ENCODE measurements at places on chromosomes 5 and 9.

GRCh38 chr5:37685816-37686215 lies 154.0 kb downstream of the GDNF start:
- no peak for DNase-seq

DNA sequence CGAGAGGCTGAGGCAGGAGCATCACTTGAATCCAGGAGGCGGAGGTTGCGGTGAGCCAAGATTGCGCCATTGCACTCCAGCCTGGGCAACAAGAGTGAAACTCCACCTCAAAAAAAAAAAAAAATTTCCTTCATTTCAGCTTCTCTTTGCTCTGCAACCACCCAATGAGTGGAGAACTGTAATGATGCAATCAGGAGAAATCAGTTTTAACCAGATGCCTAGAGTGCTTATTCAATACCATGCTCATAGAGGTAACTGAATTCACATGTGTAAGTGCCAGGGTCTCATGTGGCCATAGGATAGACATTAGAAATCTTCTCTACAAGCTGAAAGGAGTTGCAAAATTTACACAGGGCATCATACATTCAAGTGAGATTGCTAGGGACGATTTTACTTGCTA lies 70.6 kb downstream of the HMHB1 start:
- DNase-seq = no peak

GRCh38 chr9:126842977-126843799 lies 17.3 kb upstream of the ZBTB34 start:
- DNase-seq = peak; percentile 32

- no peak for DNase-seq
Measured at GRCh38 chr9:137026828-137027227, 1.2 kb downstream of the ABCA2 start.

DNA sequence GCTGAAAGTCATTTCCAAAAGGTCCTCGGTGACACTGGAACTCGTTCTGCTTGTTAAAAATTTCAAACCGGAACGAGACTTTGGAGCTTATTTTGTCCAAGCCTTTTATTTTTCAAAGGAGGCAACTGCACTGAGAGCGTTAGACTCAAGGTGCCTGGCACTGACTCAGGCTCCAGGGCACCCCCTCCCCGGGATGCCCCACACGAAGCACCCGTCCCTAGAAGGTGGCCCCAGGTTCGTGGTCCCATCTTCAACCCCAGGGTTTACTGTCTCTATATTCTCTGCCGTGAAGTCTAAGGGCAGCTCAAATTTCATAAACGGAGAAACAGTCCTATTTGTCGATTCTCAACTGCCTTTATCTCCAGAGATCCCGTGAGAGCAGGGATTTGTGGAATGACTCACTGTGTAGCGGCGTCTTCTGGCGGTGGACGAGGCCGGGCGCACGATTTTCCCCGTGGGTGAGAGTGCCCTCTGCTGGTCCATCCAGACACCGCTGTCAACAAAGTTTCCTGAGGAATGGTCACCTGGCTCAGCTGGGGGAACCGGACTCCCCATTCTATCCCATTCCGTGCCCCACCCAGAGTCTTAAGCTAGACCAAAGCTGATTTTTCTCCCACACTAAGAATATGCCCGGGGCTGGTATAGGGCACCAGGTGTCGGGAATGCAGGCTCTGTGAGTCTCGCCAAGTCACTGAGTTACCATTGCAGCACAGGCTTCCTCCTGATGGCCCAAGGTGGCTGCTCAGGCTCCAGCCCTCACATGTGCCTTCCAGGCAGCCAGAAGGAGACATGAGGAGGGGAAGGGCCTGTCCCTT lies 27.1 kb upstream of the SLC6A19 start:
- peak; percentile 63 for DNase-seq

GRCh38 chr9:105257809-105258208 lies 13.4 kb downstream of the SLC44A1 start:
- DNase-seq = no peak

GRCh38 chr5:9197881-9198260 lies 348.0 kb downstream of the SEMA5A start:
- DNase-seq = peak; percentile 60

GRCh38 chr9:111870774-111871498 lies 25.7 kb upstream of the UGCG start:
- DNase-seq = no peak

- DNase-seq = no peak
Measured at GRCh38 chr9:93130861-93131481, 3.1 kb downstream of the NINJ1 start.

DNA sequence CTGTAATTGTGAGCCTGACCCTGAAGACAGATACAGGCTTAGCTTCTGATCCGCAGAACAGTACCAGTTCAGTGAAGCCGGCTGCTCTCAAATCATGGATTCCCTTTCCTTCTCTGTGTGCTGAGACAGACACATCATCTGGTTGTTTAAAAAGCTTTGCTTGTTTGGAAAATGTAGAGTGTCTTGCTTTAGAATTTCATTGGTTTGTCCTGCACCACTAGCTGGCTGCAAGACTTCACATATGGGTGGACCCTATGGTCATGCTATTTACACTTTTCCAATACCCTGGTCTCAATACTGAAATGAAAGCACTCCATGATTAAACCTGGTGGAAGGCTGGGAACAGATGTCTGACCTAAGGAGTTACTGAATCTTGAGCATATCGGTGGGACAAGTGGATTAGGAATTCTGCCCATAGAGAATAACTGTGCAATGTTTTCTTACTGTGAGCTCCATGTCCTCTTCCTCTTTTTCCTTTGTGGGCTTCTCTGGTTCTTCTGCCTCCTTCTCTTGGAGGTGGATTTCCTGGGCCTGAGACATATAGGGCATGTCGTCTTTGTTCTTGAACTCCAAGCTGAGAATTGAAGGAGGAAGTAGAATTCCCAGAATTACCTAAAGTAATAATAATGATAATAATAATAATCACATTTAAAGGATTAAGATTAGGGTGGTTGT lies 201.1 kb upstream of the KLF9 start:
- DNase-seq = no peak

- no peak for DNase-seq
Measured at GRCh38 chr9:36006549-36007315, 30.0 kb upstream of the RECK start.

- DNase-seq = no peak
Measured at GRCh38 chr5:73008831-73009230, 53.0 kb downstream of the FCHO2 start.

DNA sequence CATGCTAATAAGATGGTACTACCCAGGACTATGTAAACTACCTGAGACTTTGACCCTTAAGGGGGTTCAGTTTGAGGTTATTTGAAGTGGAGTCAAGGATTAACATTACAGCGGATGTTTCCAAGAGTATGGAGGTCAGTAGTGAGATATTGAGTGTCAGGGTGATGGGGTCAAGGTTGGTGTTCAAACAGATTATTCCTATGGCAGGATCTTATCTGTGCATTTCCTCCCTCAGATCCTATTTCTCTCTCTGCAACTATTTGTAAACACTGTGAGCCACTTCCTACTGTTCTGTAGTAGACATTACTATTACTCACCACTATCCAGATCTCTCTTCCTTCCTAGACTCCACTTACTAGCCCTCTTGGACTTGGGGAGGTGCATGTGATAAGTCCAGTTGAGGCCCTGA lies 54.0 kb upstream of the STOM start:
- no peak for DNase-seq

DNA sequence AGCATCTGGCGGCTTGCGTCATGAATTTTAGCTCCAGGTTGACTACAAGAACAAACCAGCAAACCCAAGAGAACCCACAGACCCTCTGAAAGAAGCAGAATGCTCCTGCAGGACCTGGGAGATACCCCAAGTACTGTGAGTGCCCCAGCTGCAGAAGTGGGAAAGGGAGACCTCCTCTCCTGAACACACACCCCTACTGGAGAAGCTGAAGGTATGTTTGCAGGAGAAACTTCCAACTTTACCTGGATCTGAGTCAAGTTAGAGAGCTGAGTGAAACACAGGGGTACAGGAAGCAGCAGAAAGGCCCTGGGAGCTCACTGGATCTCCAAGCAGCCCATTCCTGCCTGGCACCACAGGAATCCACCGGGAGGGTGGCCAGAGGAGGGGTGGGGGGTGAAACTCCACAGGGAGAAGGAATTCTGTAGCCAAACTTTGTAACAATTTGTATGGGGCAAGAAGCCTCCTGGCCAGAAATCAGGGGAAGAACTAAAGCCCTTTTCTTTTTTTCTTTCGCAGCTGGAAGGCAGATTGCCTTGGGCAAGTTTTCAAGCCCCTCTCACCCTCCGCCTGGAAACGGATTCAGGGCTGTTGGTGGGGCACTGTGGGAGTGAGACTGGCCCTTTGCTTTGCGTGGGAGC lies 576.2 kb downstream of the BNC2 start:
- DNase-seq = no peak

GRCh38 chr5:144121577-144121976 lies 48.9 kb downstream of the YIPF5 start:
- DNase-seq = no peak

- DNase-seq = no peak
Measured at GRCh38 chr5:146564007-146564762, 48.2 kb upstream of the GPR151 start.

DNA sequence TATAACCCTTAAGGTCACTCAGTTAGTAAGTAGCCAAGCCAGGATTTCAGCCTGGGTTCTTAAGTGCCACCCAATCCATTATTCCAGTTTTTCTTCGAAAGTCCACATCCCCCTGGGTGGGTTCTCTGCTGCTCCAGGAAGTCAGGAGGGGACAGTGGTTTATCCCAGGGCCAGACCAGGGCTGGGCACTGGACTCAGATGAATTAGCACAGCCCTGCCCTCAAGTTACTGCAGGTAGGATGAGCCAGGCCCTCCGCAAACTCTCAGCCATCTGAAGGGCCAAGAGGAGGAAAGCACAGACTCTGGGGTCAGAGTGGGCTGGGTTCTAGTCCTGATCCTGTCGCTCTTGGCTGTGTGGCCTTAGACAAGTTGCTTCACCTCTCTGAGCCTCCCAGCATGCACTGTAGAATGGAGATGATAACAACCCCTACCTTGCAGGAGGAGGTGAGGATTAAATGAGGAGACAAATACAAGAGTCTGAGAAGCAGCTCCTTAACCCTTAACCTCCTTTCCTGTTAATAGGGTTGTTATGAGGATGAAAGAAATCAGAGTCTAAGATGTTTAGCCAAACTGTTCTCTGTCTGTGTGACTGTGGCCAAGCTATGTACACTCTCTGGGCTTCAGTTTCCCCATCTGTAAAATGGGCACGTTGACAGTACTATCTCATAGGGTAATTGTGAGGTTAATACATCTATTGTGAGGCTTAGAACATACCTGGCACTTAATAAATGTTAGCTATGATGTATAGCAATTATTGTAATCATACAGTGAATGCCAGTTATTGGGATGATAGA lies 6.8 kb upstream of the NEURL1B start:
- no peak for DNase-seq

DNA sequence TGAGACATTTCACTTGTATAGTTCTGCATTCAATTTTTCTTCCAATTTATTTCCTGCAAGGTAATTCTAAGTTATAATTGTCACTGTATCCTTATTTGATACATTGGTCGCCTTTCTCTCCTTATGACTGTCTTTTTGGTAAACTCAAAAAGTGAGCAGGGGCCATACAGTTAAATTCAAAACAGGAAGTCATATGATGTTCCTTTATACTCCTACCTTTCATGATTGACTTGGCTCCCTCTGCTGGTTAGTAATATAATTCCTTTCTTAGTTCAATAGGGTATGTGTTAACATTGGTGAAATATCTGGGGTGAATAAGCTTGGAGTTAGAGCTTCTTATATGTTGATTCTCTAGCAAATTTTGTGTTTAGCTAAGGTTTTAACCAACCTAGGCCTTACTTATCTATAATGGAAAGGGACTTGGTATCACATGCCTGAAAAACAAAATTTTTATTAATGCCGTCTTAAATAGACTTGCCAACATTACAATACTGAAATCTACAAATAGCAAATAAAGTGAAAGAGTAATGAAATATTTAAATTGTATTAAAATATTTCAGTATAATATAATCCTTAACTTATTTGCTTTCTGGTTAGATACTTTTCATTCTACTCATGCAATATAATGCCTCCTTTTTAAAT lies 6.0 kb upstream of the NIPBL start:
- peak; percentile 68 for DNase-seq

GRCh38 chr5:126918615-126918957 lies 111.8 kb downstream of the MARCHF3 start:
- DNase-seq = no peak

GRCh38 chr5:33684496-33685159 lies 207.2 kb downstream of the ADAMTS12 start:
- no peak for DNase-seq

DNA sequence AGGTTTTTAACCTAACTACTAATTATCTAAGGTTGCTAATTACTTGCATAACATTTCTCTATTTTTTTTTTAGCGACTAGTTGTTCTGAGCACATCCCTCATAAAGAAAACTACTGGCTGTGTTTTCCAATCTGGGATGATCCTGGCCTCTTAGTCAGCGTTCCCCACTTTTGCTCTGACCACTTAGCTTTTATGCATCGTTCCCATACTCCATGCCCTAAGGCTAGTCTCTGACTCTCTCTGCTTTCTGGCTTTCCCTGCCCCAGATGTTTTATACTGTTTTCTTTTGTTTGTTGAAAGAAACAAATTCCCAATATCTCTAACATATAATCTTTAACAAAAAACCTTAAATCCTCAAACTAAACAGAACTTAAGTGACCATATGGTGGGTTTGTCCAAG lies 217.9 kb downstream of the SPATA31D1 start:
- no peak for DNase-seq

DNA sequence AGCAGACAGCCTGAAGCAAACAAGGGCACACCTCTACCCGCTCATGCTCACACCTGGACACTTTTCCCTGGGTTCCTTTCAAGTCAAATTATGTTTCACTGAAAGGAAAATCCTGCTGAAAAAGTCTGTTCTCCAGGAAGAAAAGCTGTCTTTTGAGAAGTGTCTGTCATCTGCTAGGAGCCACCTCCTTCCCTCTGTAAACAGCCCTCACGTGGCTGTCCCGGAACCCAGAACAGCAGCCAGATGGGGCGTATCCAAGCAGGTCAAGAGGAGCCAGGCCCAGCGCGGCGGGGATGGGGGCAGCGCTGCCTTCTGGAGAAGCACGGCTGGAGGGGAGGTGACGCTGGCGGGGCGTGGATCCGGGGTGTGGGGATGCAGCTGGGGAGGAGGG lies at the start of gene PNPLA7:
TSS of gene PNPLA7 (minus strand) at position 172 of the 391 bp plus-strand sequence. CDS start 205 bp downstream, outside the sequence.
- peak; percentile 77 for DNase-seq

DNA sequence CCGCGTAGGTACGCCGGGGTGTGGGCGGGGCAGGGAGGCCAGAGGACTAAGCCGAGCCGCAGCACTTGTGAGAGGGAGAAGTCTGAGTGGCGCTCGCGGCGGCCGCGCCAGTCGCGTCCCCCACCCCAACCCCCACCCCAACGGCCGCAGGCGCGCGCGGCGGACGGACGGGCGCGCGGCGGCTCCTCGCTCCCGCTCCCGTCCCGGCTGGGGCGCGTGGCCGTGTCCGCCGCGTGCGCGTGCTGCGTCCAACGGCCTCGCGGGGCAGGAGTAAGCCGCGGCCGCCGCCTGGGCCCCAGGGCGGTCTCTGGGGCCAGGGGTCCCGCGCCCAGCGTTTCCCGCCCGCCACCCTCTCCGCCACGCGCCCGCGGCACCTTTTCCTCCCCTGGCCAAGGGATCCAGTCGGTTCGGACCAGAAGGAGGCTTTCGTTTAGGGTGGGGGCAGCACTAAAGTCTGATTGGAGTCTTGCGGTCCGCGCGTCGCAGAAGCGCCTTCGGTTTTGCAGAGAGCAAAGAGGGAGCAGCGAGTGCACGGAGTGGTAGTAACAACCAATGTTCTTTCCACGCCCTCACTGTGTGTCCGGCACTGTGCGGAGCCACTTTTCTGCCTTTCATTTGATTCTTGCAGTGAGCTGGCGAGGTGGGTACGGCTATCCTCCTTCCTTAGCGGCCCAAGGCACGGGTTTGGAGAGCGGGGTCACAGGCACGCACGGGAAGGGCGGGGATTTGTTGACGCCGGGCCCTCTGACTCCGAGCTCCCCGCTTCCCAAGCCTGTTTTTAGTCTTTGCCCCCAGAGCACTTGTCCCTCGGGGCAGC lies 483 bp downstream of the G3BP1 start:
- peak; percentile 30 for DNase-seq

GRCh38 chr5:174733091-174733690 lies 8.8 kb downstream of the MSX2 start:
- no peak for DNase-seq

Measured in GM13977 (cell line).